Skin of body (tissue), 3 donors: ENCODE measurements at places on chromosomes 3 and 15. TPM values are rescaled to one million over a fixed set of nuclear protein-coding genes. Genes with fewer than 3 reads are reported as not detected.

Gene SCAANT1
- not detected for total RNA-seq

- DNase-seq: no peak
Observed at GRCh38 chr3:80519436-80519835, 751.6 kb upstream of the ROBO1 start.

- no peak for DNase-seq
Observed at GRCh38 chr3:72233571-72233970, 448.6 kb upstream of the PROK2 start.

- DNase-seq: no peak
Observed at GRCh38 chr3:194685065-194685717, 492 bp upstream of the FAM43A start.

Gene KPNA1
- total RNA-seq: 29.4 TPM

DNA sequence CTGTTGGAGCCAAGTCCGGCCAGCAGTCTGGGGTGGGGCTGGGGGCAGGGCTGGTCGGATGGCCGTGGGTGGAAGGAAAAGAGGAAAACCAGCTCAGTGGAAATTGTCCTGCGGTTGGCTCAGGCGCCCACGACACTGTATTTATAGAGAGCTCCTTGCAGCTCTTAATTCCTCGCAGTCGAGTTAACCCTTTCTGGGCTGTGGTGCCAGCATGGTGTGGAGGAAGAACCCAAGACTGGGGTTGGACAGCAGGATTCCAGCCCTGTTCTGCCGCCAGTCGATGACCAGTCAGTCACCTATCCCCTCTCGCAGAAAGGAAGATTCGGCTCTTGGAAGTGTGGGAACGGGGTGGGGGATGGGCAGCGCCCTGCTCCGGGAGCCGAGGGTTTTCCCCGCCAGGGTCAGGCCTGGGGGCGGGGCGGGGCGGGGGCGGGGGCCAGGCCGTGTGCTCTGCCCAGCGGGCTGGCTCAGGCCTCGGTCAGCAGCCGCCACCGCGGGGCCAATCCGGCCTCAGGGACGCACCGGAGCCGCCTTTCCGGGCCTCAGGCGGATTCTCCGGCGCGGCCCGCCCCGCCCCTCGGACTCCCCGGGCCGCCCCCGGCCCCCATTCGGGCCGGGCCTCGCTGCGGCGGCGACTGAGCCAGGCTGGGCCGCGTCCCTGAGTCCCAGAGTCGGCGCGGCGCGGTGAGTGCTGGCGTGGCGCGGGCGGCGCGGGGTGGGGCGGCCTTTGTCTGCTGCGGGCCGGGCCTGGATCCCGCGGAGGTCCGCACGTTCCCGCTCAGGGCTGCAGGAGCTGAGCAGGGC, at the start of gene CD276:
Gene CD276 (plus strand): TSS at position 607 of the 804 bp plus-strand sequence. CDS start 15,257 bp downstream, outside the sequence.
- DNase-seq: peak; percentile 35

DNA sequence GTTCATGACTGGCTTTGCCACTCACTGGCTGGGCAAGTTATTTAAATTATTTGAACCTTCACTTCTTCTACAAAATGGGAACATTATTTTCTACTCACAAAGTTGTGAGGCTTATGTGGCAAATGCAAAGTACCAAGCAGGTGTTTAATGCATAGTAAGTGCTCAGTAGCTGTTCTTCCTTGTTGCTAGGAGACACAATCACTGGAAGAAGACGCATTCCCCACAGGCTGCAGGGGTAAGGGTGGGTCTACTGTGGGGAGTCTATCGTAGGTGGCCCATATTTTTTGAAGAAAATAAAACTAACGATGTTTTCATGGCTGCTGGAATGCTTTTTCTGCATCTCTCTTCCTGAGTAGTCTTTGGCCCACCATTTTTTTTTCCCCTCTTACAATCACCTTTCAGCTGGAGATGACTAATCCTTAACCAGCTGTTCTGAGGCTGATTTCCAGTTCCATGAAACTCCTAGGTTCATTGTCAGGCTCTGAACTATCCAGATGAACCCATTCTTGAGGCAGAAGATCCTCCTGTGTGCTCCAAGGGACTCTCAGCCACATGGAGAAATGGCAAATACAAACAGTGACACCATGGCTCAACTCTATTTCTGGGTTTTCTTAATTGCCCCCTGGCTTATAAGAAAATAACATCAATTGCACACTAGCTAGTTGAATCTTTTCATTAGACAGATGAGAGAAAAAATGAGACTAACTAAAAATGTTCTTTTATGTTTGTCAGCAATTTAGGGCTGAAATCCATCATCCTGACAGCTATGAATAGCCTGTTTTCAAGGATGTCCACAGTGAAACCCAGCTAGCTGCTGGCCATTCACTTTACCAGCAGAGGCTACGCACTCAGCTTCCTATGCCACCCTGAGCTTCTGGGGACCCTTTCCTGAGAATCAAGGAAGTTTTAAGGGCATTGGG, 108.3 kb upstream of the ETV5 start:
- no peak for DNase-seq

GRCh38 chr3:38588995-38589937, 60.2 kb downstream of the SCN5A start:
- no peak for DNase-seq

Gene IQCH
- 0.89 TPM for total RNA-seq

Gene PLCD1
- 26.2 TPM for total RNA-seq

GRCh38 chr3:9216736-9217135, 32.7 kb downstream of the SRGAP3 start:
- DNase-seq: peak; percentile 33

Gene C3orf85
- not detected for total RNA-seq

Gene ESYT3
- total RNA-seq: 7.9 TPM

Gene KIF15
- 9.5 TPM for total RNA-seq

GRCh38 chr3:171703144-171703543, 107.1 kb downstream of the PLD1 start:
- DNase-seq: no peak

- DNase-seq: no peak
Observed at GRCh38 chr3:52546111-52546901, 9.9 kb downstream of the UQCC5 start.

Gene LRRIQ4
- total RNA-seq: not detected

- no peak for DNase-seq
Observed at GRCh38 chr15:89329329-89330084, 5.1 kb downstream of the POLG start.

DNA sequence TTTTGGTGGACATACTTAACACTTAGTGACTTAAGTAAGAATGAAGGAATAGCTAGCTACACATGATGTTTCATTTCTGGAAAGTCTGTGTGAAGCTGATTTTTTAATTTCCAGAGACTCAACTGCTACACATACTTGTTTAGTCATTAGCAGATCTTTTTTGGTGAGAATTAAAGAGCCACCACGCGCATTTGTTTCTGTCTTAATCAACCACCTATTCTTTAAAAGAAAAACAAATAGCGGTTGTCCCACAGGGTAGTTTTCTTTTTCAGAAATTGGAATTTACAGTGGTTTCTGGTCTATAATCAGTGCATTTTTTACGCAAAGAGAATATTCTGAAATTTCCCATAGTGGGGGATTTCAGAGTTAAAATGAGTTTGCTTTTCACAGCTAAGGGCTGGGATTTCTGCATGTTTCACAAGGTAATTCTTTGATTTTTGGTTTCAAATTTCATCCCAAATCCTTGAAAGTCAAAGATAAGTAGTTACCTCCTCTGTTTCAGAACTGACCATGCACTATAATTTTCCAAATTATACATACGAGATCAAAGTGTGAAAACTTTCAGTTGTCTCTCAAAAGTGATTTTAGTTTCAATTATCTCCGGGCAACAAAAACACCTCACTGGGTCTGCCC, 631.0 kb upstream of the GRM7 start:
- no peak for DNase-seq
